Stimulated activated CD8-positive, alpha-beta memory T cell treated with anti-CD3 and anti-CD28 coated beads, Interleukin-4, amount 100 ng/mL, for 1 hour (primary cell): ENCODE measurements at places on chromosomes 2 and 18.

DNA sequence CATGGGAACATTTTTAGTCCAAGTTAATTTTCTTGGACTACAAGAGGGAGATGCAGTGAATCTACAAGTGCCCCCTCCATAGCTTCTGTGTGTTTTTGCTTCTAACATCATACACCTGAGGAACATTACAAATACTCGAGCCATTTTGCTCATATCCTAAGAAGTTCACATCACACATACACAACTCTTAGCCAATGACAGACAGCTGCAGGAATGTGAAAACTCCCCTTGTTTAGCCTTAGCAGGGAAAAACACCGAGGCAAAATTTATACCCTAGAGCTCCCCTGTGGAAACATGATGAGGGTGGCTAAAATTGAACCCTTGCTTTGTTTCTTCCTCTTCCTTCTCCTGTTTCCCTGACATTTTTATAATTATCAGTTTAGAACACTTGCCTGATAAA lies 928.3 kb upstream of the NRXN1 start:
- DNase-seq = no peak

DNA sequence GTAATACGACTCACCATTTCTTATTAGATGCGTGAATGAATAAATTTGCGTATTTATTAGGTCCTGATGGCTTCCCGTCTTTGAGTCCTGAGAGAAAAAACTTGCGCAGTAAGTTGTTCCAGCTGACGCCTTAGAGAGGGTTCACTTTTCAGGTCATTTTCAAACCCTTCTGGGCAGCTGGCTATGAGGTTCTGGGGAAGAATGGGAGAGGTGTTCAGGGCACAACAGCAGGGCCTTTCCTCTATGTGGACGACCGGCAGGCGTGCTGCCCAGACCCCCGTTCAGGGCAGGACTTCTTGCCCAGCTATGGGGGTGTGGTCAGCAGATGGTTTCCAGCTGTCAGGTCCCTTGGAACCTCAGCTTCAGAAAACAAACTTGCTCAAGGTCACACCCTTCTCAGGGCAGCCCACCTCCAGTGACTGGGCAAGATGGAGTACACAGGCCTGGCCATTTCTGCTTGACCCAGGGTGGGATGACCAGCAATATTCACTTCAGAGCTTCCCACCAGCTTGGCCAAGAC lies 61.1 kb upstream of the TNP1 start:
- no peak for DNase-seq

DNA sequence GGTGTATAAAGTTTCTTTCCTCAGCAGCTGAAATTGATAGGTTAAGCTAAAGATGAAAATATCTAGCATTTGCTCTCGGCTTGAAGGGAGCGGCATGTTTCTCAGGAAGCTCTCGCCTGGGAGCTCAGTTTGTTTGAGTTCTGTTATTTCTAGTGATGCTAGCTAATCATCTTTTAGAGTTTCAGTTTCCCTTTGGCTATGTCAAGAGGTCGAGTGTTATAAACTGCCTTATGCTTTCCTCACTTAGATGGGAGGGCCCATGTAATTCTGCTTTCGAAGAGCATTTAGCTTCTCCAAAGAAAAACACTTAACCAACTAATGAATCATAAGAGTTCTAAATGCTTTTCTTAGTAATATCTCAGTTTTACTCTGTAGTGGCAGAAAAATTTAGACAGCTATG lies 33.6 kb downstream of the PLCL1 start:
- no peak for DNase-seq

- DNase-seq = no peak
These were observed 615.8 kb upstream of the SALL3 start for GRCh38 chr18:78363556-78364387.

DNA sequence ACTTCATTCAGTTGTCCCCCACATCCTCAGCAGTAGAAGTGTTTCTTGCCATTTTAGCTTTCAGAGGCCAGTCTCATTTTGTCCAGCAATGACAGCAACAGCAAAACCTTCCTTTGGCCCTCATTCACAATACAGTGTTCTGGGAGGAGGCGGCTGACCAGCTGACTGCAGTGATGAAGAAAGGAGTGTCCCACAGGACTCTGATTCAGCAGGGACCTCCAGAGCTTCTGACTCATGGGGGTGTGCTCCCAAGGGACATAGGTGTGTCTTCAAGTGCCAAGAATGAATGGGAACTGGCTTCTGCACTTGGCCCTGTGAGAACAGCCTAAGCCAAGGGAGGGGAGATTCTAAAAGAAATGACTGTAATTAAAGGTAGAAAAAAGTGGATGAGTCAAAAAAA lies 147.0 kb upstream of the PELI1 start:
- DNase-seq = no peak

DNA sequence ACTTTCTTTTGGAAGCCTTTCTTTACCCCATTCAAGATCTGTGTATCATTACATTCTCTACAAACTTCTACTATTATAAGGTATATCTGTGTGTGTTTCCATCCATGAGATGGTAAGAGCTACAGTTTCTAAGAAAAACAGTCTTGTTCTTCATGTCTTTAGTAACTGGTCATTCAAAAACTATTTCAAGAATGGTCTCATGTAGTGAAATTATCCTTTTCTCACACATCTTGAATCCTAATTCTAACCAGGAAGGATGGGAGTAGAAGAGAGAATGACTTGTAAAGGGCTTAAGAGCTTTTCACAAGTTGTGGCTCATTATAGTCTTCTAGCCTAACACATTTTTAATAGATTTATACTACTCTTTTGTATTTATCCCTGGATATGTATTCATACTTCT lies 47.3 kb downstream of the ROCK1 start:
- DNase-seq = no peak

GRCh38 chr2:5176764-5177163 lies 515.4 kb upstream of the SOX11 start:
- DNase-seq = no peak

- DNase-seq = no peak
These were observed 513.8 kb downstream of the RNF144A start for GRCh38 chr2:7430869-7431641.

DNA sequence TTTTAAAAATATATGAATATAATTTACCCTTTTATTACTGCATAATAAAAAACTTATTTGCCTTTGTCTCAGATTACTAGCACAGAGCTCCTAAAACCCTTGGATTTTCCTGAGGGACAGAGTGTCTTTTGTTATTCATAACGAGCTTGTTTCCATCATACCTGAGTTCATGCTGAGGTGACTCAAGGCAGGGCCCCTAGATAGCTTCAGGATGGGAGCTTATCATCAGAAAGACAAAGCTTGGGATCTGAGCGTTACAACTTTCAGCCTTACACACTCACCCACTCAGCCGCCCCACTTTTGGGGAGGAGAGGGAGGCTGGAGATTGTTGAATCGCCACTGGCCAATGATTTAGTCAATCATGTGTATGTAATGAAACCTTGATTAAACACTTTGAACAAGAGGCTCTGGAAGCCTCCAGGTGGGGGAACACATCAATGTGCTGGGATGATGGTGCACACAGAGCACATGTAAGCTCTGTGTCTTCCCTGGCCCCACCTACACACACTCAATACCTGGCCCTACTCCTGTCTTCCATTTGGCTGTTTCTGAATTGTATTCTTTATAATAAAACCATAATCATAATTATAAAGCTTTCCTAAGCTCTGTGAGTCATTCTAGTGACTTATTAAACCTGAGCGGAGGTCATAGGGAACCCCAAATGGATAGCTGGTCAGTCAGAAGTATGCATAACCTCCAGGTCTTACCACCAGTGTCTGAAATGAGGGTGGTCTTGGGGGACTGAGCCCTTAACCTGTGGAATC lies 28.5 kb upstream of the DNAH7 start:
- DNase-seq = no peak

DNA sequence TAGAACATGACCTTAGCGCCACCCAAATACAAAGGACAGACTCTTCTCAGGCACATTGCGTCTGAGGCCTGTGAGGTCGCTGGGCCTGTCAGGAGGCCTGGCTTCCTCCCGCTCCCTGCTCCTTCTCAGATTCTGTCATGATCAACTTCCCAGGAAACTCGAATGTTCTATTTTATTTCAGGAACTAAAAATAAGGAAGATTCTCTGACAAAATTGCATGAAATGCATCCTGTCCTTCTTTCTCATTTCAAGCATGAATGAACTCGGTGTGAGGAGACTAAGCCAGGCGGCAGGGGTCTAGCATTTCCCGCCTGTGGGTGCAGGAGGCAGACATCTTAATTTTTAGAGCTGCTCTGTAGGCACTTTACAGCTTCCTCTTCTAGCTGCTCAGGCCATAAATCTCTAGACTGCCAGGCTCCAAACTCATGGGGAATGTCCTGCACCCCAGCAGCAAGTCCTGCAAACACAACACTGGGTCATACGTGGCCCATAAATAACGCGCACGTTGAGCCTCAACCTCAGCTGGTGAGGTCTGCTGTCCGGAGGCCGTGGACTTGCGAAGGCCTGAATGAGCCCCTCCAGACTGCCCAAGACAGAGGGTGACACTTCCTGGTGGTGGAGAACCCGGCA lies 109.7 kb upstream of the ZNF236 start:
- DNase-seq = no peak

GRCh38 chr18:52219102-52219501 lies 120.9 kb upstream of the DCC start:
- DNase-seq = no peak

GRCh38 chr2:196926562-196927375 lies at the start of gene PGAP1:
TSS of gene PGAP1 (minus strand) at chr2:196926707. CDS start at chr2:196926616, 91 bp downstream.
- DNase-seq = peak; percentile 69

DNA sequence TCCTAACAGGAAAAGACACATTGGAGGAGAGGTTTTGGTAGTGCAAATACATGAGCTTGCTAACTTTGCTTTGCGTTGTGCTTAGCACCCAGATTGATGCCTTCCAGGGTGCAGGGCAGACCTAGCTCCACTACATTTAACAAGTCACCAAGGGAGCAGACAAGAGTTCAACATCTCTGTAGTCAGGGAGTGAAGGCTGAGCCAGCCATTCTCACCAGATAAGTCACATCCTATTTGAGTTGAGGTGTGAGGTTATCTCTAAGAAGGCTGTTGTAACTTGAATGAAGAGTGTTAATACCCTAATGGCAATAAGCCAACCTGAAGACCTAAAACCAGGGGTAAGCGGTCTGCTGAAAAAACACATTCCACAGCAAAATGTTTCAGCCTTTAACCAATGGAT lies 69.6 kb upstream of the DSEL start:
- DNase-seq = no peak

GRCh38 chr18:47737956-47738355 lies 192.5 kb downstream of the SMAD2 start:
- DNase-seq = no peak

GRCh38 chr2:80621656-80622055 lies 317.1 kb upstream of the LRRTM1 start:
- DNase-seq = no peak

DNA sequence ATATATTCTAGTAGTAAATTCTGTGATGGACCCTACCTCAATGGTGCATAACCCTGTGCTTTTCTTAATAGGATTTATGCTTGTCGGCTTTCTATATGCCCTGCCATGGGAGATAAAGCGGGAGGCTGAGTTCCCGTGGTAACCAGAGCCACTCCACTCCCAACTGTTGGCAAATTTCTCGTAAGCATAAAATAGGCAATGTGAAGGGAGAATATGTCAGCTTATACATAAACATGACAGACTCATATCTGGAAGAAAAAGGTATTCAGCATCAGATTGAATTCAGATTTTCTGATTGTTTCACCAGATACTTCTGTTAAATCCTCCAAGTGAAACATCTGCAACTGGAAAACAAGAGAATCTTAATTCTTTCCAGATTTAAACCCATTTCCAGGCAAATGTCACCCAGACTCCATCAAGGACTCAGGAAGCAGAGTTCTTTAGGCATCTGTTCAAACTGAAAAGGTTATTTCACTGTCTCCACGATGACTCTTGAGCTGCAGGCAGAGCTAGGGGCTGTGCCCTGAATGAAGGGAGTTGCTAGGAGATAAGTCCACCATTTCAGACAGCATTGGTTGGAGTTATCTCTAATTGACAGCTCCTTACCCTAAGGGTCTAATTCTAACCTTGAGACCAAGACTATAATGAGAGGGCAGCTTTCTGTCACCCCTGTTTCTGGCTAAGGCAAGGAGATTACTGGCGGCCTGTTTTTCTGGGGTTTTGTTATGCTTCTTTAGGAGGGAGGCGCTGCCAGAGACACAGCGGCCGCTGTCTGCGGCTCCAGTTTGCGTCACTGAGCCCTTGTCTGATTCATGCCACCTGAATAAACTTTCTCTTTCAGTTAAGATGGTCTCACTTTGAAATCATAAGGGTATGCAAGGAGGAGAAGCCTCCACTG lies 381.3 kb downstream of the SOX11 start:
- no peak for DNase-seq

DNA sequence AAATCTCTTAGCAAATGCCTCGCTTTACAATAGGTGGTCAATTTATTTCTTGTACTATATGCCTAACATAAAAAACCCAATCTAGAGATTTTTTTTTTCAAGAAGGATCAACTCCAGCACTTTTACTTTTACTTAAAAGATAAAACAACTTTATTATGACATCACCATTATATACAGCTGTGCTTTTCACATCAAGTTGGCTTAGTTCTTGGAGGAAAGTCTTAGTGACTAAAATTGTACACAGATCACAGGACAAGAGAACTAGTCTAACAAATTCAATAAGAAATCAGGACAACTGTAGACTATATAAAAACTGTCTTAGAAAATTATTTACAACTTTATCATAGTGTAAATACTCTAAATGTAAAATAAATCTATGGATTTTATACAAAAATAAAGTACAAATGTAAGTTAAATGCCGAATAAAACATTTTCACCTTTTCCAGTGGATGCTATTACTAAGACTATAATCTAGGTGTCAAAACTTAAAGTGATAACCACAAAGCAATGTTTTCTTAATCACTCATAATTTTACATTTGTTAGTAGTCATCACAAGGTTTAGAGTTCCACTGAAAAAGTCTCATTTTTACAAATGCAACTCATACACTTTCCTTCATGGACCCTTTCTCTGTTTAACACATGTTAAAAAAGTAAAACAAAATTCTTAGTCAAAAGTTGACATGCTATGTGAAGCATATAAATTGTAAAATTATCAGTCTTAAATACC lies 5.4 kb upstream of the CD302 start:
- DNase-seq = no peak

DNA sequence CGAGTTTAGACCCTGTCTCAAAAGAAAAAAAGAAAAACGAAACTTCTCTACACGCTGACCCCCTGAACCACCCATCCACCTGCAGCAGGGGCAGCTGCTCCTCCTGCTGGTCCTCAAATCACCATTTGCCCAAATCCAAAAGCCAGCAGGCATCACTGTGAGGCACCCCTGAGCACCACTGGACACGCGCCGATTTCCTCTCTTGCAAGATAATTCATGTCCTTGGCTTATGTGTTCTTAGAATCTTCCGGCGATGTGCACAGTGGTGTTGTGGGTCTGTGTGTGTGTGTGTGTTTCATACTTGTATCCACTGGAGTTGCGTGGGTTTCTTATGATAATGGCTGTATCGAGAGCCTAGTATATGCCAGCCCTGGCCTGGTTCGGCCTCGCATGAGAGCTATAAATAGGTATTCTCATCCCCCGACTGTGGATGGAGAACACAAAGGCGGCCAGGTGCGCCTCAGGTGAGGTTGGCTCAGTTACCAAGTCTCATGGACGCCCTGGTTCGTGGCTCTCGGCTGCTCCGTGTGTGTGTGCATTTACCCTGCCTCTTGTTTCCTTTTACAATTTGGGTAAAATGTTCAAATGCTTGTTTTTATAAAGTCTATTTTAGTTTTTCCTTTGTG lies 235.5 kb downstream of the HDAC4 start:
- DNase-seq = no peak
